ENCODE measurements at places on chromosomes 7 and 10.

GRCh38 chr10:79333513-79333912, 13.8 kb upstream of the PPIF start:
- DNase-seq: no peak

- DNase-seq: no peak
Observed at GRCh38 chr10:71598621-71599055, 120.9 kb downstream of the C10orf105 start.

- DNase-seq: no peak
Observed at GRCh38 chr7:50721160-50721559, 61.5 kb downstream of the GRB10 start.

DNA sequence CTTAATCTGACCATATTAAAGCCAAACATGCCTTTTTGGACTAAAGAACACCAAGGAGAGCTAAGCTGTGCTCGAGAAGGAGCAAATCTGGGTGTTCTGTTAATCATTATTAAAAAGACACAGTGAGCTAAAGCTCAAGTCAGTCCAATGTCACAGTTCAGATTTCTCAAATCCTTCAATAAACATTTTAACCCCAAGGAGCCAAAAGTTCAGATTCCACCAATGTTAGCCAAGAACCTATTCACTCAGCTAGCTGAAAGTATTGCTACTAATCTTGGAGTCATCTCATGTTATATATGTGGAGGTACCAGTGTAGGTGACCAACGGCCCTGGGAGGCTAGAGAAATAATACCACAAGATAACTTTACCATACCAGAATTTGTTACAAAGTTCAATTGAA, 14.5 kb upstream of the ZNF33B start:
- no peak for DNase-seq

GRCh38 chr10:20622531-20623211, 274.4 kb downstream of the NEBL start:
- DNase-seq: no peak

GRCh38 chr10:22761569-22762220, 47.3 kb upstream of the PIP4K2A start:
- no peak for DNase-seq

- DNase-seq: no peak
Observed at GRCh38 chr7:38675494-38676106, 44.4 kb upstream of the AMPH start.

- no peak for DNase-seq
Observed at GRCh38 chr10:27451054-27451453, 53.0 kb upstream of the RAB18 start.
